ENCODE measurements at places on chromosomes 2 and 18. TPM values are rescaled to one million over a fixed set of nuclear protein-coding genes. Genes with fewer than 3 reads are reported as not detected.

- DNase-seq, result no peak
Measured at GRCh38 chr2:164896634-164897355, 55.2 kb upstream of the COBLL1 start.

KCNJ13 gene
- total RNA-seq, result not detected

COLEC11 gene
- 0.07 TPM for total RNA-seq

NTSR2 gene
- total RNA-seq, result not detected

BMP10 gene
- not detected for total RNA-seq

TRIM43 gene
- total RNA-seq, result not detected

DNA sequence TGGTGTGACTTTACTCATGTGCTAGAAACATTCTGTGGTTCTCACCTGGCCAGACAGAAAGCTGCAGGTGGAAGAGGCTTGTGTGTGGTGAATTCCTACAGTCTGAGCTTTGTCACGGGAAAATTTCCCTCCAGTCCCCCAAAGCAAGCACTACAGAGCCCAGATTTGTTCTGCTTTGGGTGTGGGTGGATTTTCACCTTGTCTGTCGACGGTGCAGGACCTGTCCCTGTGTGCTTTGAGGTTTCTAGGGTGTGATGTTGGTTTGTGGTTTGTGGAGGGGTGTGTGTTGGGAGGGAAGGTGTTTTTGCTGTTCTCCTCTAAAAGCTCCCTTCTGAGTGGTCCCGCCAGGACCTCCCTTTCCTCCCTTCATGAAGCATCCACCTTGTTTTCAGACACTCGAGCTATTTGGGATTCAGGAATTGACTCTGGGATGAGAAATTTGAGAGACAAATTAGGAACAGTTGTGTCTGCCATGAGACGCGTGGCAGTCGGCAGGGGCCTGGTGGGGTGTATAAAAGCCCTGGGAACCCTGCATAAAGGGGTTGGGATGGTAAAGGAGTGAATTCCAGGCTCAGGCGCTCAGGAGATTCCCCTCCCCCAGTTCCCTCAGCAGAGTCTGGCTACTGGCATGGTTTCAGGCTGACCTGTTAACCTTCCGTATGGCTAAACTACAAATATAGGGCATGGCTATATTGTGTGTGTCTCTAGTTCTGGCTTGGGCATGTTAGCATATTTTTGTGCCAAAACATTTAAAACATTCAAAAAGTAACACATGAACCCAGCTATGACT, 65.5 kb downstream of the DGKD start:
- DNase-seq, result peak; percentile 81

DNA sequence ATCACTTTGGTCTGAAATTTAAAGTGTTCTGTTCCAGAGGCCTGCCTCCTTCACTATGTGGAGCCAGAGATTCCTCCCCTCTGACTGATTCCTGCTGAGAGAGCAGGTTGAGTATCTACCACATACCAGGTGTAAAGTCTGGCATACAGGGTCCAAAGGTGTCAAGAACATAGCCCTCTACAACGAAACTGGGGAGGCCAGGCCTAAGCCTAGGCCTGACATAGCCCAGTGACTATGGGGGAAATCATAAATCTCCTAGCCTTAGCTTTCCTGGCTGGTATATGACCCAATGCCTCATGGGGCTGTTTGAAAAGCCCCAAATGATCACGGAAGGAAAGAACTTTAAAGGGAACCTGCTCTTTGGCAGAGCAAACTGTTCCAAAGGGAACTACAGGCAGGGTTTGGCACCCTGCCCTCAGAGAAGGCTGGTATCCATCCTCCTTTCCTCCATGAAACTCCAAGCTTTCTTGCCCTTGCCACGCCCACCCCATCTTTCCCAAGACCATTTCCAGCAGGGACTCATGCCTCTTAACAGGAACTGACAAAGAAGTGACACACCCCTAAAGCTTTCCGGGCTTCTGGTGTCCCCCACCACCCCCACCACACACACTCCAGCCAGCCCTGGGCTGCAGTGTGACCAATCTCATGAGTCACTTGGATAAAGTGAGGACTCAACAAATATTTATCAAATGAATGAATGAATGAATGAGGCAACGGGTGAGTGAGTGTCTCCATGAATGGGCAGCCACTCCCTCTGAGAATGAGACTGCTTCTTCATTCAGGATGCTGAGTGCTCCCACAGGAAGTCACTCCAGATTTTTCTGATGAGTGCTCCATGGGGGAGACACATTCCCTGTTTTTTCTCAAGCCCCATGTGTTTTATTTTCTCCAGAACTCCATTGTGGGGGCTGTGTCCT, 114.5 kb upstream of the STPG4 start:
- DNase-seq, result no peak

DNA sequence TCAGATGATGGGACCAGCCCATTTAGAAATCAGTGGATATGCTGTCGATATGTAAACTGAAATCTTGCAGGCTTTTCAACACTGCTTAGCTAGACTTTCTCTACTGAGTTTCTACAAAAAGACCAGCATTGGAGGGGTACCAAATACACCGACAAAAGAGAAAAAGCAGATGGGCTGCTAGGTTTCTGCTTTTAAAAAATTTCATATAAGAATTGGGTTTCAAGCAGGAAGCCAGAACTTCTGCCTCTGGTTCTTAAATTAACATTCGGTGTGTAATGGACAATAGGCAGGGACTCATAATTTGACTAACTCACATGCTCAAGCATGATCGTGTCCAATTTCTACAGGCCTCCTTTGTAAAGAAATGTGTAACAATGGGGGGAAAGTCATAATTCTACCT, 3.1 kb downstream of the ARL4C start:
- DNase-seq, result no peak

DNA sequence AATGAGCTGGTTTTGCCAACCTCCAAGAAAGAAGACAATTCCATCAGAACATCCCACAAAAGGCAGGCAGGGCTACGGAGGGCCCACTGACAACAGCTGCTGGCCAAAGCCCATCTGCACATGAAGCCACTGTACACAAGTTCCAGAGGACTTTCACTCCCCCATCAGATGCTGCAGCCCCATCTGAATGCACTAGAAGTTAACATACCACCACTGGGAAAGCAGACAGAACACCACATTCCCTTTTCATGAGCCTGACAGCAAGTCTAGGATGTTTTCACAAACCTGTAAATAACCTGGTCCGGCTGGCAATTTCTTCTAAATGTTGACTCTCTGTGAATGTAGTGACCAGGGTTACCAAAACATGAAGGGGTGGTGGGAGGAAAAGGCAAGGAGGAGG, 41.5 kb downstream of the CCBE1 start:
- no peak for DNase-seq

DNER gene
- 0.70 TPM for total RNA-seq
